Mesenchymal stem cell (in vitro differentiated cells and primary cell): ENCODE measurements at places on chromosomes 12 and 14.

DNA sequence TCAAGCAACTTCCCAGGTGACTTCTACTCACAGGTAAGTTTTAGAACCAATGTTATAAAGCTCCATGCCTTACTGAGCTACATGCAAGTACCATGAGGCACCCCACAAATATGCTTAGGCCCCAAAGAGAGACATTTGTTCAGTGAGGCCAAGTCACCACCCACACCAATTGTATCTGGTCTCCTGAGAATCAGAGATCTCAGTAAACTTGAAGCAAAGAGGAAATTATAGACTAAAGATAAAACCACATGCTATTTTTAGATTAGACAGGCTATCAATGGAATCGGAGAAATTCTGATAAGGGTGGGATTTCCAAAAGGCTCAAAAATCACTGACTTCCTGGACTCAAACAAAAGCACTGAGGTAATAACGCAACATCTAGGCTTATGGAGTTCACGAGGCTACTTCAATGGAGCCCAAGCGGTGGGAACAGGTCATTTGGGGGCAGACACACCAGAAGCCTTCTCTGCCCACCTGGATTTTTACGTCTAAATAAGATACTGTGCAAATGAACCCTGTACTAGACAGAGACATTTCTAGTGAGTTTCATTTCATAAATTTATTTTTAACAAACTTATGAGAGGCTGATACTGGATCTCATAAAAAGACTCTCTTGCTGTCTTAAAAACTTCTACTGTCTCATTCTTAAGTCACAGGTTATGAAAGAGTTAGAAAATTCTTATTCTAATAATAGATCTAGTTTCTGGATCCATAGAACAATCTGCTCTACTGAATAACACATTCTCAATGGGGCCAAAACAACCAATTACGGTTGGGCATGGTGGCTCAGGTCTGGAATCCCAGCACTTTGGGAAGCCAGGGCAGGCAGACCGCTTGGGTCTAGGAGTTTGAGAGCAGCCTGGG lies 7.7 kb downstream of the SLC15A4 start:
- no peak for DNase-seq

DNA sequence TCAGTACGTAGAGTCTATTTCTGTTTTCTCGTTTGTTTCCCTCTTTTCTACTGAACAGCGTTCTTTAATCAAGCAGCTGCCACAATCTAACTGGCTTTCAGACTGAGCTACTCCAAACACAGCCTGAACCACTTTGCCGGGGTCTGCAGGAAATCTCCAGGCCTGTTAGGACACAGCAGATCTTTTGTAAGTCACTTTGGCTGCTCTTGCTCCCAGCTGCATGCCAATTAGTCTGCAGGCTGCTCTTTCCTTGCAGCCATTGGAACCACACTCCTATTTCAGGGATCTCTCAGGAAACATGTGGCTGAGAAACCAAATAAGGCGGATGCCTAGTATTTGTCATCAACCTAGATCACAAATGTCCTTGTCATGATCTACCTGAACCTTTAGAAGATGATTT lies 73.6 kb downstream of the TMTC1 start:
- DNase-seq = peak; percentile 53

GRCh38 chr14:24080142-24080530 lies 8.8 kb downstream of the CPNE6 start:
- no peak for DNase-seq

DNA sequence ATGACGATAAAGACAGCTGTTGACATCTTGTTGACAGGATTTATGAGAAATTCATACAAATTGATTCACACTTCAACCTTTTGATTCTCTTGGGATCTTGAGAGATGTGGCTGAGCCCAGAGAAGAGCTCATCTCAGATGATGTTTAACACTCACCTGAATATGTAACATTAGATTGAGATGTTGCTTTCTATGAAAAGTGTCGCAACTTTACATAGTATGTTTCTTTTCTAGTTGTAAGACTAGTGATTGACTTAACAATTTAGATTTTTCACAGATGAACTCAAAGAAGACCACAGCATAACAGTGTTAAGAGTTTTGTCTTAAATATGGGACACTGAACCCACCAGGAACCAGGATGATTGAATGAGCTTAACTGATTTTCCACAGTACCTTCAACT lies 40.6 kb upstream of the P2RX7 start:
- no peak for DNase-seq

DNA sequence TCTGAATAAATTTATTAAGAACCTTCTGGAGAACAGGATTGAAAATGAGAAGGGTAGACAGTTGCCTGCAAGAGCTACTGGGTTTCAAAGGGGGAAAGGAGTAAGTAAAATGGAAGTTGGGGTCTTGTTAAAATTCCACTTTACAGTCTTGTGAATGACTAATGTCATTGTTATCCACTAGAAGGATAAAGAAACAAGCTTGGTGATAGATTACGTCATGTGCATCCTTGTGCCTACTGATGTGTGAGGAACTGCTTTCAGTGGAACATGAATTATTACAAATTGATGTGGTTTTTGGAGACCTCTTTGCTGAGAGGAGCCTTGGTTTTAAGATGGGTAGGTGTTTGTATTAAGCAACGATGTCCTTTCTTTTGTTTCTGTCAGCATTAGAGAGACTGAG lies 272.5 kb upstream of the PRICKLE1 start:
- DNase-seq = no peak

- no peak for DNase-seq
Measured at GRCh38 chr12:104182144-104182543, 33.4 kb upstream of the TXNRD1 start.

- DNase-seq = no peak
Measured at GRCh38 chr14:68998062-68998461, 19.0 kb upstream of the ACTN1 start.

GRCh38 chr14:100448376-100448775 lies 125.2 kb downstream of the SLC25A47 start:
- DNase-seq = no peak
